ENCODE measurements at places on chromosomes 6 and 20. TPM values are rescaled to one million over a fixed set of nuclear protein-coding genes. Genes with fewer than 3 reads are reported as not detected.

DNA sequence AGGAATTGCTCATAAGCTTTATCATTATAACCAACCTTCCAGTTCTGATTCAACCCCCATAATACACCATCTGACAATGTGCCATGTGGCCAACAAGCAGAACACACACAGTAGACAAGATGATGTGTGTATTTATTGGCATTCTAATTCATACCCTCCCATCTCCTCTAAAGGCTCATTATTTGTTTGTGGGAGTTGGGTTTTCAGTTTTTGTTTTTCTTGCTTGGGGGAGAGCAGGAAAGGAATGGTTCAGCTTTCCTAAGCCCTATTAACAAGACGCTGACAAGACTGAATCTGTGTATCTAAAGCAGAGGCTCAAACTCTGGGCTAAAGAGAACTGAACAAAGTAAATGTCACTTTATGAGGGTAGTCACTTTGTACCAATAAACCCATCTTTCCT, 36.8 kb downstream of the EPB41L2 start:
- no peak for DNase-seq

DNA sequence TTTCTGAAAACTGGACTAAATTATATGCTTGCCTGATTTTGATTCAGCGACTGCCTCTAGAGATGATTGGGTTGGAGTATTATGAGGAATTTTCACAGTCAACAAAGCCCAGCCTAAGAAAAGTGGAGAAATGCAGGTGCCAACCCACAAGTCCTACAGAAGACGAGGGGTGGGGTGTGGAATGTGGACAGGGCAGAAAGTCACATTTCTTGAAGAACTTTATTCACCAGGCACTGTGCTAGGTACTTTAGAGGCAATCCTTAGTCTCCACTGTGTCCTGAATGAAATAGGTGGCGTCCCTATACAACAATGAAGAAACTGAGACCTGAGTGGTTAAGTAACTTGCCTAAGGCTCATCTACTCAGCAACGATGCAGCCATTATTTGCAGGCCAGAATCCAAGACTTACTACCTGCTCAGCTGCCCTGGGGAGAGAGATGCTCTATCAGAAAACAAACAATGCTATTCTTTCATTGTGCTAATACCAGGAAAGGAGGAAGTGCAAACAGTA, 106.3 kb downstream of the RNF144B start:
- DNase-seq = no peak

Gene SLC4A11
- 7.1 TPM for total RNA-seq

Gene TRIM10
- total RNA-seq = not detected

- no peak for DNase-seq
Measured at GRCh38 chr20:45097485-45098102, 3.3 kb downstream of the KCNS1 start.

Gene NQO2
- 64.7 TPM for total RNA-seq

DNA sequence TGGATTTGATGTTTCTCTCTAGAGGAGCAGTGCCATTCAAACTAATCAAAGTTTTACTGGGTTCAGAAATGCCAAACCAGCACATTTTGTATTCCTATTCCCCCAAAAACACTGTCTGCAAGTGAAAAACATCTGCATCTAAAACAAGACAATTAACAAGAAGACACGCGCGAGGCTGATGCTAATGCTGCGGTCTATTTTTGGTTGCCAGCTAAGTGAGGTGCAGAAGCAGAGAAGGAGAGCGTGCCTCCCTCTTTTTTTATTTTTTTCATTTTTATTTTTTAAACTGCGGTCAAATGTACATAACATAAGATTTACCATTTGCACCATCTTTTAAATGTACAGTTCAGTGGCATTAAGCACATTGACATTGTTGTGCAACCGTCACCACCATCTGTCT, 641.1 kb downstream of the DHX35 start:
- DNase-seq = no peak

Gene GPX5
- not detected for total RNA-seq

- DNase-seq = no peak
Measured at GRCh38 chr6:34515473-34516387, 40.4 kb downstream of the SPDEF start.

GRCh38 chr6:169921217-169921616, 169.8 kb downstream of the ERMARD start:
- DNase-seq = no peak
